Stimulated activated CD4-positive, alpha-beta T cell treated with anti-CD3 and anti-CD28 coated beads, Interleukin-1b, Interleukin-23, amount 100 ng/mL, for 4 hours (primary cell): ENCODE measurements at places on chromosomes 12 and 14.

DNA sequence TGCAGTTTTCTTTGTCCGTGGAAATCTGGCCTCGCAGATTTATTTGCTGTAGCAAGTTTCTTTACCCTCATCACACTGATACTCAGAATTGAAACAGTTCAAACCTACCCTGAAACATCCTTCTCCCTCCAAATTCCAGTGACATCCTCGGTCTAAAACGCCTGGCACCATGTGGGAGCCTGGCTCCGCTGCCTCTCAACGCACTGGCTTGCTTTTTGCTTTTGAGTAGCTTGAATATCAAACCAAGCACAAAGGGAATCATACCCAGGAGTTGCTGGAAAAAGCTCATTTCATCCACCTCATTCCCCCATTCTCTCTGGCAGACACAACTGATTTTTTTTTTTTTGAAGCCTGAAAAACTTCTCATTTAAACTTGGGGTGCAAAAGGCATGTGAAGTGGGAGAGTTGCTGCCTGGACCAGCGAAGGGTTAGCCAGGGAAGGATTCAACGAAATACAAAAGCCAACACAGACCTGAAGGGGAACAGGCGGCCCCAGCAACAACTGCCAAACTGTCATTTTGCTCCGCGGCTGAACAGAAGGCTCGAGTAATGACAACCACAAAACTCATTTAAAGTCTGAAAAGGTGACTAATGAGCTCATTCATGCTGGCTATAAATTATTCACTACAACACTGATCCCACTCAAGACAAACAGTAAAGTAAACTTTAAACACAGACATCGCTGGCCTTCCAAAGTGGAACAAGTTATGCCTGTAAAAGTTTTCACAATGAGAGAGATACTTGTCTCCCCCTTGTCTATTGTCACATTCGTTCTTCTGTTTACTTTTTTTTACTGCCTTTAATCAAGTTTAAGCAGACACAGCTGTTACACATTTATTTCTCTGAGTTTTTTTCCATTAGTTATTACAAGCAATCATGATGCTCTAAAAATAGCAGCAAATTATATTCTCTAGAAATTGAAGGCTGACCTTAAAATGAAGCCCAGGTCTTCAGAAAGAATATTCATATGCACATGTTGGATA lies 12.5 kb upstream of the FOXN3 start:
- DNase-seq: no peak

- DNase-seq: no peak
Measured at GRCh38 chr12:43856972-43857371, 21.1 kb downstream of the TMEM117 start.

- DNase-seq: no peak
Measured at GRCh38 chr14:23414906-23415820, 7.1 kb upstream of the MYH6 start.

DNA sequence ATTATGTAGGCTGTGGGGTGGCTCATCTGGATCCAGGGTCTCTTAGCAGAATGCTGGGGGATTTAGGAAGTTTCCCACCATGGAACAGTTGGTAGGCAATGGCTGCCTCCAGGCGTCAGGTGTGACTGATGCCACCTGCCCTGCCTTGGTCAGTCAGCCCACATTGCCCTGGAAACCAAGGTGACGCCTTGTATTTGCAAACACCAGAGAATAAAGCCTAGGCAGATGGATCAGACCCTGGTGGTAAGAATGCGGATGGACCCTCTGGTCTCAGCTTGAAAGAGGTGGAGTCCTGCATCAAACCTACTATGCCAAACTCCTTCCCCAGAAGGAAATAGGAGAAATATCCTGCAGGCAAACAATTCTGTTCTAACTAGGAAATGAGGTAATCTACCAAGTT lies 38.2 kb downstream of the NCKAP5L start:
- DNase-seq: no peak

- DNase-seq: no peak
Measured at GRCh38 chr14:74203639-74204038, 35.6 kb upstream of the VSX2 start.
